ENCODE measurements at places on chromosomes 1 and 21.

DNA sequence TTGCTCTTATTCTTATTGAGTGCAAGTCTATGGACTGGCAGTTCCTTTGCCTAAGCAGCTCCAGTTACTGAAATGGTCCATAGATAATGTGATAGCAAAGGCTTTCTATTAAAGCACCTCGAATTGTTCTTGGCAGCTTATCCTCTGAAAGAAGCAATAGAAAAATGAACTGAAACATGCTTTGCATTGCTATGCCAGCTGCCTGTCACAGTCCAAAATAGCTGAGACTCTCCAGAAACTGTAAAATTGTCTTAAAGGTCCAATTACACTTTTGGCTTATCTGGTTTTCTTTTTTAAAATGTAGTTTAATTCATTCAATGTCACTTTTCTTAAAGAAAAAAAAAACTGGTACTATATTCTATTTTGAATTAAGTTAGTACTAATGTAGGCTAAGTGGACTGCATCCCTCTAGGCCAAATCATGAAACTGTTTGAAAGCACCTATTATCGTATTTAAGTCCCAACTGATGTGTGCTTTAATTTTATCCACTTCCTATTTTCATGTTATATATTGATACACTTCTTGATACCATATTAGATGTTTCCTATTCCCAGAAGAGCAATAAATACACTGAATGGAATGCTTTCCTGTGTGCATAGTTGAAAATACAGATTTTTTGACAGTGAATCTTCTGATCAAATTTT lies 208.0 kb upstream of the DEPDC1 start:
- no peak for DNase-seq

GRCh38 chr1:224710196-224710595 lies 94.1 kb downstream of the CNIH3 start:
- no peak for DNase-seq

- DNase-seq = no peak
These were observed 537.7 kb downstream of the BRINP3 start for GRCh38 chr1:189939967-189940366.

- DNase-seq = no peak
These were observed 125.1 kb downstream of the CACNA1E start for GRCh38 chr1:181608386-181608785.

DNA sequence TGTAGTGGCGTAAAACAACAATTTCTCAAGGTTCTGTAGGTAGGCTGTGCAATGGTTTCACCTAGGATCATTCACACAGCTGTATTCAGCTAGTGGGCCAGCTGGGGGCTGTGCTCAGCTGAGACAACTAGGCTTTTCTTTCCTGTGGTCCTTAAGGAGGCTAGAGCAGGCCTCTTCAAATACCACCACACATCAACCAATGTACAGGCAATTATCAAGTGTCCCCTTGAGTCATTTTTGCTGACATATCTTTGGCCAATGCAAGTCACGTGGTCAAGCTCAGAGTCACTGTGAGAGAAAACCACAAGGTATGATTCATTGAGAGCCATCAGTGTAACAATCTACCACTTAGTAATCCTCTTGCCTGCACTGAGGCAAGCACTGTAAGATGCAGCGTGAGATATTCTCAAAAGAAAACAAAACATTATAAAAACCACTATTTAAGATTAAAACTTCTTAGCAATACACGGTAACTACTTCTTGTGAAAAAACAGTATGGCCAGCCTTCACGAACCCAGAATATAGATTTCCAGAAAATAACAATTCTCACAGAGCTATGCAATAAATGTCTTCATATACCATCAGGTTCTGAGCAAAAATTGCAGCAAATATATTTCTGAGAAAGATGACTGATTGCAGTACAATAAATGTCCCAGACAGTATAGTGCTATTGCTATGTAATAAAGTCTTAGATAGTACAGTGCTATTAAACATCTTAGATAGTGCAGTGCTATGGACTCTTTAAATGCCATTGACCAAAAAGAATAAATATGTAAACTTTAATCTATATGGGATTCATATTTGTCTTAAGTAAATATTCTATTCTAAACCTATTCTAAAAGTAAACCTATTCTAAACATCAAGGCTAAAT lies 55.3 kb downstream of the NME7 start:
- peak; percentile 47 for DNase-seq

GRCh38 chr1:62082456-62083363 lies 111.9 kb upstream of the L1TD1 start:
- DNase-seq = peak; percentile 51

GRCh38 chr1:205258261-205258691 lies 30.5 kb downstream of the TMCC2 start:
- no peak for DNase-seq

- DNase-seq = no peak
These were observed 131.1 kb downstream of the EVI5 start for GRCh38 chr1:92653605-92654381.

DNA sequence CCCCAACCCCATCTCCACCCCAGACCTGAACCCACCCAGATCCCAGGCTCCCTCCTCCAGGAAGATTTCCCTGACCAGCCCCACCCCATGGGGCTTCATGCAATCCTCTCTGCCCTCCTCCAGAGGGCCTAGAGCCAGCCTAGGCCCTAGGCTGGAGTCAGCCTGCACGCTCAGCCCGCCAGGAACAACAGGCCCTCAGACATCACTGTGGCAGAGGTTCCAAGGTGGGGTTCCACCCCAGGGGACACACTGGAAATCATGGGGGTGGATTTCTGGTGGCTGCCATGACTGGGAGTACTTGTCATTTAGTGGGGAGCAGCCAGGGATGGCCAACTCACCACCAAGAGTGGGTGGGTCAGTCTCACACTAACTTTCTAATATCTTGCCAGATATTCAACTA lies 122.0 kb downstream of the GLIS1 start:
- no peak for DNase-seq

DNA sequence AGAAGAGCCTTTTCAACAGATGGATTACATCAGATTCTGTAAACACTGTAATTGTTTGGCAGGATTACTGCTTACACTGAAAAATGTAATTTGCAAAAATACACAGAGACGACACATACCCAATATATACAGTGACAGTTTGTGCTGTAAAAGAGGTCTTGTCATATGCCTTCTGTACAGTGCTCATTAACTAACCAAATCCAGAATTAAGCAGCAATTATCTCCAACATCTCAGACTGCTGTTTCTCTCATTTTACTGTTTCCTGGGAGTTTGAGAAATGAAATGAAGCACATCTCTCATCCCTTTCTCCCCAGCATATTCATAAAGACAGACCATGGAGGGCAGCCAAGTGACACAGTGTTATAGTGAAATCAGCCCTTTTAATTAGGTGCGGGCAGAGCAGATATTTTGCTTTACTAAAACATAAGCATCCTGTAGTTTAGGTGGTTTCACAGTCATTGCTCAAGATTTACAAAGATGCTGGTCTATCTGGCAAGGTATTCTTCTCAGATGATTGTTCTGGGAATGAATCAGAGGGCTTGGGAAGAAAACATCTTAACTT lies 618.4 kb upstream of the USP24 start:
- no peak for DNase-seq

DNA sequence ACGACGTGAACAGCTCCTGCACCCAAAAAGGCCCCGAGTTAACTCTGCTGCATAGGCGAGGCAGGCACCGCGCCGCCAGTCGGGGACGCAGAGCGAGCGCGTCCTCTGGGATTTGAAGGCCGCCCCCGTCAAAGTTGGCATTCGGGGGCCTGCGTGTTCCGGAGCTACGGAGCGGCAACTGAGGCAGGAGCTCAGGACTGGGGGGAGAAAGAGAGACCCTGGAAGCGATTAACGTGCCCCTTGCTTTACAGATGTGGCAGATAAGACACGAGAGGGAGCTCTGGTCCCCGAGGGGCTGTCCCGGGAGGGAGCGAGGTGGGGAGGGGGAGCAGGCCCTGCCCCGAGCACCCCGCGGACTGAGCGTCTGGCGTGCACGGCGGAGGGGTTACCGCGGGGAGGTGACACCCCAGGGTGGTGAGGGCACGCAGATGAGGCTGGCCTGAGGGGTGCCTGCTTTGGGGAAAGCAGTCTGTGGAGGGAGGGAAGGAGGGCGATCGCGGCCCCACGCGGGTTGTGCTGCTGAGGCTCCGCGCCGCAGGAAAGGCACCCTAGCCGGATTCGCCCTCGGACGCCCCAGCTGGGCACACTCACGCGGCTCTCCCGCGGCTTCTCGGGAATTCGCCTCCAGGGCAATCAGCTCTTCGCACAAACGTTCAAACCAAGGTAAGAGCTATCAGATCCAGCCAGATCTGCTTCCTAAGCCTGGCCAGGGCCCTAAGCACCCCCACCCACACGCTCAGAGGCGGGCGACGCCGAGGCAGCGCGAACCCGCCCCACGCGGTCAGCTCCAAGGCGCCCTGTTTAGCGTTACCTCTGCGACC lies 26.5 kb downstream of the ACTA1 start:
- DNase-seq = no peak

GRCh38 chr1:186750257-186750656 lies 70.0 kb upstream of the PTGS2 start:
- DNase-seq = no peak

- DNase-seq = no peak
These were observed 190.6 kb downstream of the FMN2 start for GRCh38 chr1:240282061-240282830.

GRCh38 chr1:216679108-216679507 lies 44.1 kb downstream of the ESRRG start:
- DNase-seq = no peak

DNA sequence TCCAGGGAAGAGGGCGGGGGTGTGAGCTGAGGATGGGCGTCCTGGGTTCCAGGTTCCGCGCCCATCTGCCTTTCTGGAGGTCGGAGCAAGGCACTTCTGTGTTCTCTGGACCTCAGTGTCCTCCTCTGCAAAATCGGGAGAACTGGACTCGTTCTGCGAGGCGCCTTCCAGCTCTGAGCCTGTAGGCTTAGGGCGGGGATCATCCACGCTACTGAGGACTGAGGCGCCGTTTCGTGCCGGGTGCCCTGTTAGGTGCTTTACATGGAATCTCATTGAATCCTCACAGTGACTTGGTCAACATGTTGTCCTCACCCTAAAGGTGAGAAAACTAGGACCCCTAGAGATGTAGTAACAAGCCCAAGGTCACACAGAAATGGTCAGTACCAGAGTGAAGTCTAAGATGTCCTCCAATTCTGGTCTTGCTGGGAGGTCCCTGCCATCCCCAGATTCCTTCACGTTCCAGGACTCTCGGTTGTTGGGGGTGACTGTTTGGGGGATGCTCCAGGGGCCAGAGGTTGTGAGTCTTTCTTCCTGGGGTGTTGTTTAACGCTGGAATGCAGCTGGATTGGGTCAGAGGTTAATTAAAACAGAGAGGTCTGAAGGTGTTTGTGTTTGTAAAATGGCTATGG lies 677 bp downstream of the PRKAA2 start:
- peak; percentile 19 for DNase-seq

DNA sequence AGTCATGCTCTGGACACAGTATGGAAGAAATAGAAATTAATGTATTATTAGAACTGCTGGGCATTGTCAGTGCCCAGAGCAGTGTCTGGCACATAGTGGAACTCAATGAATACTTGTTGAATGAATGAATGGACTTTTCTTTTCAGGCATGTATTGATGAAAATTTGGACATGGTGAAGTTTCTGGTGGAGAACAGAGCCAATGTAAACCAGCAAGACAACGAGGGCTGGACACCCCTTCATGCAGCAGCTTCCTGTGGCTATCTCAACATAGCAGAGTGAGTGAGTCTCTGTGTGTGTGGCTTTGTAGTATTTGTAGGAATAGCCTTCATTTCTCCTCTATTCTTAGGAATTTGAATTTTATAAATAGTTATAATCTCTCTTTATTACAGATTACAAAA lies 68.1 kb downstream of the PPP1R12B start:
- DNase-seq = no peak

GRCh38 chr1:196309386-196309785 lies 298.9 kb downstream of the KCNT2 start:
- no peak for DNase-seq

DNA sequence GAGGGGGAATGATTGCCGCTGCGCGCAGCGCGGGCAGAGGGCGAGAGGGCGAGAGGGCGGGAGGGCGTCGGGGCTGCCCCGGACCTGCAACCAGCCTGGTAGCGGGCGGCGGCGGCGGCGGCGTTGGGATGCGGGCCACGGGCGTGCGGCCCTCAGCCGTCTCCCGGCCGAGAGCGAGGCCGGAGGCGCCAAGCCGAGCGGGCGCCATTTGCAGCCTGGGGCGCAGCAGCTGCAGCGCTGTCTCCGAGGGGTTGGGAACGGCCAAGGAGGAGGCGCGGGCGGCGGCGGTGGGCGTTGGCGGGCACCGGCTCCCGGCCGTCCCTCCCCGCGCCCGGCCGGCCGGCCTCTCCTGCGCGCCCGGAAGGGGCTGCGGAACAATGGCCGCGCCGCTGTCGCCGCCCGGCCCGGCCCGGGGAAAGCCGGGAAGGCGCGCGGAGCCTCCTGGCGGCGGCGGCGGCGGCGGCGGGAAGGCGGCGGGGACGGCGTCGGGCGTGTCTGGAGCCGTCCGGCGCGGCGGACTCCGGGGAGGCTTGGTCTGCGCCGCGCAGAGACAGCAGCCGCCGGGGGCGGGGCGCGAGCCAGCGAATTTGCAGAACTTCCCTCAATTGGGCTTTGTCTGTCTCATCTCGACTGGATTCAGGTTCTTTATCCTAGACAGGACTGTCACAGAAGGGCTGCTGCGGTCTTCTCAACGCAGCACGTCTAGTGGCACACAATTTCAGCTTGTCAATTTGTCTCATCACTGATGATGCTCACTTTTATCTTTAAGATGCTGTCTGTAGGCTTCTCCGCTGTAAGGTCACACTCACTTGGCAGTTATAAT lies 35.7 kb downstream of the ZBTB8B start:
- peak; percentile 59 for DNase-seq

DNA sequence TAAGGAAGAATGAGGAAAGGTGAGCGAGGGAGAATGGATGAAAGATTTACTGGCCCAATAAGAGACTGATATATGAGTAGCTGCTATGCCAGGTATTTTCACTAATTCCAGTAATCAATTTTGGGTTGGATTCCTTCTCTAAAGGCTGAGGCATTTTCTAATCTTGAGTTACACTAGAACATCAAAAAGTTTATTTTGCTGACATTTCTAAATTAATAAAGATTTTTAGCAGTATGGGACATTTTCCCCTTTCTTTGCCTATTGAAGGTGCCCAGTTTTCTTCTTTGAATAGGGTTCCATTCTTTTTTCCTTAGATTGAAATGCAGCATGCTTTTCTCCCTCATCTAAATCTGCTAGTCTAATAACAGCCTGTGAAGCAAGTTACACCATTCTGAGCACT lies 52.9 kb downstream of the ZNHIT6 start:
- DNase-seq = no peak

DNA sequence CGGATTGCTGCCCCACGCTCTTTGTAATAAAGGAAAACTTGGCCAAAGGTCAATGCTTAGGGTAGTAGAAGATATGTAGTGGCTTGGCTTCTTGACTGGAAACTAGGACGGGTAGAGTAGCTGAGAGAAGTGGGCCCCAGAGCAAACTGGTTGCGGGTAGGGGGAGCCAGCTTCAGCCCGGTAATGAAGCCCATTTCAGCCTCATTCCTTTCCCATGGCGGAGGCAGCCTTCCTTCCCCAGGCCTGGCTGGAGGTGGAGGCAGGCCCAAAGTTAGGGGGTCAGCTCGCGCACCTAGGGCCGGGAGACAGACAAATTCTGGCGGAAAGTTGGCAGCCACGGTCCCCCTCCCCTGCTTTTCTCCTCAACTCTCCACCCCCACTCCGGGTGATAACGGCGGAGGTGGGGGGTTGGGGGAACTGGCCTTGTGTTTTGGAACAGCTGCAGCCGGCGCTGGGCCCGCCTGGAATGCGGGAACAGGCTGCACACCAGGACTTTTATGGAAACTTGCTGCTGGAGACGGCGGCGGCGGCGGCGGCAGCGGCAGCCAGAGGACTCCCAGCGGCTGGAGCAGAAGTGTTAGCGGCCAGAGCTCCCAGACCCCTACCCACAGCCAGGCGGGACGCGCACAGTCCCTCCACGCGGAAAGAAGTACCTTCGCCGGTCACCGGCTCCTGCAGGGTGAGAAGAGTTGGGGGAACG lies at the start of gene NEXN:
Gene NEXN, plus strand, starts transcription at position 544 of the 700 bp plus-strand sequence. CDS start 27,483 bp downstream, outside the sequence.
- DNase-seq = no peak

- no peak for DNase-seq
These were observed 89.8 kb downstream of the MRPL37 start for GRCh38 chr1:54289712-54290233.
